ENCODE measurements at places on chromosomes 4 and X.

DNA sequence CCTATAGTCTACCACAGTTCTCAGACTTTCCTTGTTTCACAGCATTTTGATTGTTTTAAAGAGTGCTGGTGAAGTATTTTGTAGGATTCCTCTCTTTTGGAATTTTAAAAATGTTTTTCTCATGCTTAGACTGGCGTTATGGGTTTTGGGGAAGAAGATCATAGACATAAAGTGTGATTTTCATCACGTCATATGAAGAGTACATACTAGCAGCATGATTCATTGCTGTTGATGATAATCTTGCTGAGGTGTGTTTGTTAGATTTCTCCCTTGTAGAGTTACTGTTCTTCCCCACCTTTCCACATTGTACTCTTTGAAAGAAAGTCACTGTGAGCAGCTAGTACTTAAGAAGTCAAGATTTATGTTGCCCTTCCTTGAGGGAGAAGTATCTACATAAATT lies 396.1 kb upstream of the GNPDA2 start:
- DNase-seq = no peak

DNA sequence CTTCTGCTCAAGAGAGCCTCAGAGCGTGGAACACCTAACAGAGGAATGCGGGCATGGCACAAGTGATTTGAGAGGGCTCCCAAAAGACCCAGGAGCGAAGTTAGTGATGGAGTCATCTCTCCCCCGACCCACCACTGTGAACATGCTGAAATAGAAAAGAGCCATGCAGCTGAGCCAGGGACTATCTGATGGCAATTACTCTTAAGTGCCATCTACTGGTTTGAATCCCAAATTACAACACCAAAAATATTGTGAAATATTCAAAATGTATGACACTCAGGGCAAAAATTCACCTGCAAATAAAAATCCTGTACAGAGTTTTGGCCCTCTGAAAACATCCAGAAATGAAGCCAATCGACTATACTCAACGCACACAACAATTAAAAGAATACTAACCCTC lies 2038.9 kb upstream of the ADGRL3 start:
- no peak for DNase-seq

GRCh38 chr4:175470131-175470530 lies 341.9 kb downstream of the GPM6A start:
- no peak for DNase-seq

DNA sequence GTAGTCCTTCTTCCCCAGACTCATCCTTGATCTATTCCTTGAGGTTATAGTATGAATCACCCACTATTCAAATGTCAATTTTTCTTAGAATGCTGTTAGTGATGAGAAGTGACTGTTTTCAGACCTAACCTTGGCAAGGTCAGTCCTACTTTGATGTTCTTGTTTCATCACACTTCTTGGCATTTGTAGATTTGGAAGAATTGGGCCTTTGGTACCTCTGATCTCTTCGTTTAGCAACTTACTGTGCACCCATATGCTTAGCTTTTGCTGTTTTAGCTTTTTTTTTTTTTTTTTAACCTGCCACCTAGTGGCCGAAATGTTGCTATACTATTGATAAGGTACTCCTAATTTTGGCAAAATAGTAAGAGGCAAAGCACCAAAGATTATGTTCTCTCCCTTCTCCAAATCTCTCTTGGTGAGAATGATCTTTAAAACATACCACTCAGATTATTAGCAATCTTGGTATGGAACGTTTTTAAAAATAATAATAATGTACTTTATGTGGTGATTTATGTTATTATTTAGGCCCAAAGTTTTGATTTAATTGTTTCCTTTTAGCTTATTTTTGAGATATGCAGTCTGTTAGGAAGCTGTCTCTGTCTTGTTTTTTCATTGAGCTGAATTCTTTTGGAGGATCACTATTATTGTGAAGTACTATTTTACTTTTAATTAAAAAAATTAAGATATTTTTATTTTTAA lies 16.6 kb downstream of the DCK start:
- DNase-seq = no peak

GRCh38 chr4:169996379-169997240 lies 29.6 kb downstream of the MFAP3L start:
- no peak for DNase-seq

DNA sequence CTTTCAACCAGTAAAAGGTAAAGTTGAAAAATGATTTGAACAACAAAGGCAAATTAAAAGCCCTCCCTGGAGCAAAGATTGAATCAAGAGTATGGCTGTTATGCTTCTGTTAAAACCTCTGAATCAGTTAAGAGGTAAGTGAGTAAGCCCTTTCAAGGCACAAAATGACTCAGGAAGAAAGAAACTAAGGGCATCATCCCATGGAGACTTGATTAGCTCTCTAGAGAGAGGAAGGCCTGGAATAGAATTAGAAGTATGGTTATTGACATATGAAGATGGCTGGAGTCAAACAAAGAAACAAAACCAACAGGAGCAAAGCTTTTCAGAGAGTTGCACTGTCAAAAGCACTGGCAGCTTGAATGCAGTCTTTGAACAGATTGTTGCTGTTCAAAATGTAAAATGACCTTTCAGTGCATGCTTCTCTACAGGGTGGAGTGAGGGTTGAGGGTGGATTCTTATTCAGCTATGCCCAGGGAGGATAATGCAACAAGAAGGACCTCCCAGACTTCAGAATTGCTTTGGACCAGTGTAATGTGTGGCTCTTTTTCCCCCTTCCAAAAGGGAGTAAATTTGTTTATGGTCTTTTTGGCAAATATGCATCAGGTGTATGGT lies 365.5 kb downstream of the GBA3 start:
- no peak for DNase-seq

DNA sequence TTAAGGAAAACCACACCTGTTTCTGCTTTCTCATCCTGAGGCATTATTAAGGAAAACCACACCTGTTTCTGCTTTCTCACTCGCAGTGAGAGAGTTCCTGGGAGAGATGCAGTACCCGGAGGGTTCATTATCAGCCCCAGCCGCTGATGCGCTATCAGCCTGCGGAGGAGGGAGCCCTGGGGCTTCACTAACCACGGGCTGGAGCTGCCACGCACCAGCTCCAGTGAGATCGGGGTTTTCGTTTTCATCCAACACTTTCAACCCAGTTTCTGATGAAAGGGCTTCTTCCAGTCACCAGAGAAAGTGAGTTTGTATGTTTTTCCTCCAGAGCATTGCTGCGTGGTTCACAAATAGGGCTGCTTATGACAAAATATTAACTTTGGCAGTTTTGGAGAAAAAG lies 93.2 kb upstream of the PRKX start:
- no peak for DNase-seq

DNA sequence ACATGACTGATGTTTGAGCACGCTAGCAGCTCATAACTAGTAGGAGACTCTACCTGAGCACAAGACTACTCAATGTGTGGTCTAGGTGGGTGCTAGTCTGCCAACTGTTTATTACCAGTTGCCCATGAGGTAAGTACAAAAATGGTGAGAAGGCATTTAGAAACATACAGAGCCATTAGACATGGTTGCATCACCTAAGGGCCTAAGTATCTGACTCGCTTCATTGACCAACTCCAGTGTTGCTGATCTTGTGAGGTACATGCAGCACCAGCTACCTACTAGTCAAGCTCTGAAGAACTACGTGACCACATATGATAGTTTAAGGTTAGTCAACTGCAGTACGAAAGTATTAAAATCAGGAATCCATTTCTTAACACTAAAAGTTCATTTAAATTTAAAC lies 39.9 kb downstream of the APBB2 start:
- DNase-seq = no peak
